T-helper 2 cell treated with Interferon-gamma antibody and Interleukin-4, amounts not matched to agents 5 μg/mL and 100 μg/mL, for 36 hours (primary cell): ENCODE measurements at places on chromosomes 7 and 10.

DNA sequence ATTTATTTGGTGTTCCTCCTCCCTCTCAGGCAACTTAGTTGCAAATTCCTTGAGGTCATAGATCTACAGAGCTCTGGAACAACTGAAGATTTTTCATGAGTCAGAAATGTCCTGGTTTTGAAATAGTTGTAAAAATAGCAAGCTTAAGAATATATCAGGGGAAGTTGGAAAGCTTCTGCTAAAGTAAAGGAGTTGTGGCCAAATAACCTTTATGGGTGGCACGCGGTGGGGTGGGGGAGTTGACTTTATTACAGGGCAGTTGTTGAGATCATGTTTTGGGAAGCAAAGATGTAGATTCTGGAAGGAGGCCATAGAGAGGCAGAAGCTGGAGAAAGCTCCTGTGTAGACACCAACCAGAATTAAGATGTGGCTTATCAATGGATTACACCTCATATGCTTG lies 326.0 kb upstream of the MTPN start:
- DNase-seq = no peak

DNA sequence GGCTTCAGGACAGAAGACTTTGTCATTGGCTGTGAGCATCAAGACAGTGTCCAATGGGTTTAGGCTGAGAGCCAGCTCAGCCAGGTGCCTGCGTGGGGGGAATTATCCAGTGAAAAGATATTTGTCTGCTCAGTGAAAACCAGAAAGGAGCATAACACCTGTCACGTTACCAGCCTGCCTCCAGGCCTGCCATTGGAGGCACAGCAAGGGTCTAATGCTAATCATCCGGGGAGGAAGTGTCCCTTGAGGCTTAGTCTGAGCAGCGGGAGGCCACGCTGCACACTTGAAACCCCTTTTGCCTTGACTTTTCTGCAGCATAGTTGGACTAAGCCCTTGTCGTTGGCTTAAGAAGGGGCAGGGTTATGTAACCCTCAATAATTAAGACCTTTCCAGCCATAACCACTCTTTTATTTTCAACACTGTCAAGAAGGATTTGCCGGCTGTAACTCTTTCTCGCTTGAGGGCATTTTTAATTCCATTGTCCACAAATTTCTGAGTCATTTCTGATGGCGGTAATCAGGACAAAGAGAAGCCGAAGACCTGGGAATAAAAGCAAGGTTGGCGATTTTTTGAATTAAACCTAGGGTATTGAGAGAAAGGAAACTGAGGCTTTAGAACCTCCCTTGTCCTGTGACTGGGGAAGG lies 639.6 kb upstream of the FOXK1 start:
- no peak for DNase-seq

GRCh38 chr10:35448687-35449662 lies 112.7 kb downstream of the CCNY start:
- no peak for DNase-seq

DNA sequence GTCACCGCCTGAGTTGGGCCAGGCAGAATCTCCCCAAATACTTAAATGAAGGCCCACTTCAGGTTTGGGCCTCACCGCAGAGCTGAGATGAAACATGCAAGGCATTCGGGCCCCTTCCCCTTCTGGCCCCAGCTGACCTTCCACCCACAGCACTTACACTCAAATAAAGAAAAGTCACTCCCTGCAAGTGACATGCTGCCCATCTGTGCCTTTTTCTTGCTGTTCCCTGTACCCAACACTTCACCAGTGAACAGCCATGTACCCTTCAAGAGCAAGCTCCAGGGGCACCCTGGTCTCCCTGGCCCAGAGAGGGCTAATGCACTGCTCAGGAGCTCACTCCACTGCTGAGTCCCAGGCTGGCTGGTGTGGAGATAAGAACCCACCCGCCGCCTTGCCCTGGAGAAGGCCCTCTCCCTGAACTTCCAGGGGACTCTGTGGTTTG lies 40.7 kb downstream of the ZCCHC24 start:
- DNase-seq = no peak

DNA sequence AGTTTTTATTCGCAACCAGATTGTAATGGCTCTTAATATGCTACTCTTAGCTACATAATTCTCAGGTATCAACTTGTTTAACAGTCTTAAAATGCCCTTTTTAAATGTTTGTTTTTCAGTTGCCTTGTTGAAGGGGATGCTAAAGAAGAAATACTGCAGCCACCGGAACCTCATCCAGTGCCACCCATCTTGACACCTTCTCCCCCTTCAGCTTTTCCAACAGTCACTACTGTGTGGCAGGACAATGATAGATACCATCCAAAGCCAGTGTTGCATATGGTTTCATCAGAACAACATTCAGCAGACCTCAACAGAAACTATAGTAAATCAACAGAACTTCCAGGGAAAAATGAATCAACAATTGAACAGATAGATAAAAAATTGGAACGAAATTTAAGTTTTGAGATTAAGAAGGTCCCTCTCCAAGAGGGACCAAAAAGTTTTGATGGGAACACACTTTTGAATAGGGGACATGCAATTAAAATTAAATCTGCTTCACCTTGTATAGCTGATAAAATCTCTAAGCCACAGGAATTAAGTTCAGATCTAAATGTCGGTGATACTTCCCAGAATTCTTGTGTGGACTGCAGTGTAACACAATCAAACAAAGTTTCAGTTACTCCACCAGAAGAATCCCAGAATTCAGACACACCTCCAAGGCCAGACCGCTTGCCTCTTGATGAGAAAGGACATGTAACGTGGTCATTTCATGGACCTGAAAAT lies 69.5 kb upstream of the RSBN1L start:
- DNase-seq = no peak
